Fibroblast of skin of left quadriceps (primary cell): ENCODE measurements at places on chromosomes 6 and 20.

DNA sequence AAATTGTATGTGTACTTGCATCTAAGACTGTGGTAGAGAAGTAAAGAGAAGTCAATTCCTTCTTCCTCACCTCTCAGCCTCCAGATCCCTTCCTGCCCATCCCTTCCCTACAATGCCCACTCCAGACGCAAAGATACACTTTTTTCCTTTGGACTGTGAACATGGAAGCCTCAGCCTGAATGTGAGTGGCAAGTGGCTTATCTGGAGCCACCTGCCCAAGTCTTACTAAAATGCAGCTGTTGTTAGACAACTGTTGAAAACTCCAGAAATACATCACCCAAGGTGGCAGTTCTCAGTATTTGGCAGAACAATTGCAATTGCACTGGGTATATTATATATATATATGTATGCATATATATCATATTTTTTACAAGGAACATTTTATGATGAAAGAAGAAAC is 7.5 kb downstream of the VGLL2 start:
- no peak for DNase-seq

GRCh38 chr20:40651151-40651550 is 37.9 kb downstream of the MAFB start:
- peak; percentile 49 for DNase-seq

DNA sequence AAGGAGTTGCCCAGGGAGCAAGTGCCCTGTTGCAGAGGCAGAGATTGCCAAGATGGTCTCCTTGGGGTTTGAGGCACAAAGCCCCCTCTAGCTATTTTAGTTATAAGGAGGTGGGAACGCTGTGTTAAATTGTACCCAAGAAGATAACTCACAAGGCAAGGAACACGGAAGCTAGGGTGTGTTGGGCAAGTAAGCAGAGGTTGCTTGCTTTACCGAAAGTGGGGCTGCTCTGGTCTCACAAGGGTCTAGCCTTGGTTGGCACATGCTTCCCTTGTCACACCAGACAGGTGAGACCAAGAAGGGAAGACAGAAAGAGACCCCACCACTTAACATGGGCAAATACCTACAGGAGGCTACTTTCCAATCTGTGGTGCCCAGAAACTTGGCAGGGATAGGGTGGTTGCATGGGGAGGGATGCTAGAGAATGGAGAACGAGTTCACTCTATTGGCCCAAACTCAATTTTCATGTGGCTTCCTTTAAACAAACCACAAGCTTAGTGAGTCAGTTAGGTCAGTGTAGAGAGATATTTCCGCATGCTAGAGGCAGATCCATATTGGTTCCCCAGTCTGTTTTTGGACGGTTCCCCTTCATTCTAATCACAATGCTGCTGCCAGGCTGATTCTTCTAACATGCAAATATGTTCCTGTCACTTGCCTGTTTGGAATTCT is 42.4 kb downstream of the PLAGL1 start:
- peak; percentile 31 for DNase-seq

- no peak for DNase-seq
These were observed 10.5 kb downstream of the NPEPL1 start for GRCh38 chr20:58702859-58703648.

GRCh38 chr6:25959890-25960536 is 2.6 kb upstream of the TRIM38 start:
- no peak for DNase-seq

DNA sequence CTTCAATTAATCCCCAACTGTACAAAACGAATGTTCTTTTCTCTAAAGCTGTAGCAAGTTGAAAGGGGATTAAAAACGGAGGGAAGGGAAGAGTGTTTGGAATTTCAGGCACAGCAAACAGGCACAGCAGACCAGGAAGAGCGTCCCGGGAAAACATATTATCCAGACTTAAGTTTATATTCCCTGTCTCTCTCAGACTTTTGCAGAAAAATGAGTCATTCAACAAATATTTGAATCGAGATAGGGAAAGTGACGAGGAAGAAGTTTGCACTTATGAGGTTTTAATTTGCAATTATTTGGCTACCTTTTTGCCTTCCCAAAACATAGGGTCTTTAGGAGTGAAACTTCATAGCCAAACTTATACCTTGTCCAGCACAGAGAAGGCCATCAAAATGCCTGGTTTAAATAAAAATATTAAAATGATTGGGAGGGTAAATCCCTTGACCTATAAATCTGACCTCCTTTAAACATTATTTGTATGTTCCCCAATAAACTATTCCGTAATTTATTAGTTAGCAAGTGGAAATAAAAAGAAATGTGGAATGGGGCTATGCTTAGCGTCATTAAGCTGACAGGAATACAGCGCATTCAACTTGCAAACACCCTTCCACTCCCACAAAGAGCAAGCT is 16.0 kb downstream of the HFE start:
- DNase-seq = peak; percentile 40

DNA sequence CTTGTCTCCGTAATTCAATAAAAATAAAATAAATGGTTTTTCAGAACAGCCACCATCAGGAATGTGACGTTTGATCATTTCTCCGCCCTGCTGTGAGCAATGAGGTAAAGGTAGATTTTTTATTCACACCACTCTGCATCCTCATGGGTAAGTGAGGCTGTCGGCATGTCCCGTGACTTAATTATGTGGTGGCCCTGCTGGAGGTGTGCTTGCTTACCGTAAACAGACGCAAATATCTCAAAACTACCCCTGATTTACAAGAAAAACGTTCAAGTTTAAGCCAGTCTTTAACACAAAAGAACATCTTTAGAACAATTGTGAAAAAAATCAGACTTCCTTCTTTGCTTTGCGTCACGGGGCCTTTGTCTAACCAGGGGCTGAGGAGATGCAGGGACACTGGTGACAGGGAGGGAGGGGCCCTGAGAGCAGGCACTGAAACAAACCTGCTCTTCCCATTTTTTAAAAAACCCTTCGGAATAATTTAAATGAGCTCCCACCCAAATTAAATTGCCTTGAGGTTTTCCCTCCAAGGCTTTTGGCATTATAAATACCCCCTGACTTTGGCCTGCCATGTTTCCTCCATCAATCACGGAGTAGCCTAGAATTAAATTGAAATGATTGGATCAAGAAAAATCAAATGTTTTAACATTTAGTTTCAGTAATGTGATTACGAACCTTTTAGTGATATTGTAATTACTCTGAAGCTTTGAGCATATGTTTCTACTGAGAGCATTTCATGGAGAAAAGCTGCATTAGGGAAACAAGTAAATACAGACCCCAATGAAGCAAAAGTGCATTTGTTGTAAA is 13.4 kb downstream of the PRKN start:
- no peak for DNase-seq

- no peak for DNase-seq
These were observed 593.5 kb upstream of the ARID1B start for GRCh38 chr6:156183678-156184077.

GRCh38 chr20:19840111-19840710 is 82.2 kb downstream of the RIN2 start:
- no peak for DNase-seq

GRCh38 chr6:68139130-68139529 is 496.0 kb upstream of the ADGRB3 start:
- no peak for DNase-seq

- DNase-seq = peak; percentile 67
These were observed 48.5 kb downstream of the KIF13A start for GRCh38 chr6:17938901-17939300.

DNA sequence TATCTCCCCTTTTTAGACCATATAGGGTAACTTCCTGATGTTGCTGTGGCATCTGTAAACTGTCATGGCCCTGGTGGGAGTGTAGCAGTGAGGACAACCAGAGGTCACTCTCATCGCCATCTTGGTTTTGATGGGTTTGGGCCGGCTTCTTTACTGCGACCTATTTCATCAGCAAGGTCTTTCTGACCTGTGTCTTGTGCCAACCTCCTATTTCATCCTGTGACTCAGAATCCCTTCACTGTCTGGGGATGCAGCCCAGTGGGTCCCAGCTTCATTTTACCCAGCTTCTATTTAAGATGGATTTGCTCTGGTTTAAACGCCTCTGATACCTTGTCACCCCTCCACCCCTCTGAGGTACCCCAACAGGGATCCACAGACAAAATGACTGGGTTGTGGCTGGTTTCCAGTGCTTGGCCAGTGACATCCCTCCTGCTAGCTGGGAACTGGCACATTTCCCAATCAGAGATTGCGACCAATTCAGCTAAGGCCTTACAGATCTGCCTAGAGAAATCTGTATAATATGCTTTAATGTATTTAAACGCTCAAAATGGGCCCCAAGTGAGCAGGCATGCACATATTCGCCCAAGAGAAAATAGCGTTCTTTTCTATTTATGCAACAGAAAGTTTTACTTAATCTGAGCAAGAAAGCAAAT is 315.6 kb upstream of the QKI start:
- DNase-seq = no peak

GRCh38 chr6:122363769-122364483 is 35.5 kb upstream of the HSF2 start:
- DNase-seq = no peak

DNA sequence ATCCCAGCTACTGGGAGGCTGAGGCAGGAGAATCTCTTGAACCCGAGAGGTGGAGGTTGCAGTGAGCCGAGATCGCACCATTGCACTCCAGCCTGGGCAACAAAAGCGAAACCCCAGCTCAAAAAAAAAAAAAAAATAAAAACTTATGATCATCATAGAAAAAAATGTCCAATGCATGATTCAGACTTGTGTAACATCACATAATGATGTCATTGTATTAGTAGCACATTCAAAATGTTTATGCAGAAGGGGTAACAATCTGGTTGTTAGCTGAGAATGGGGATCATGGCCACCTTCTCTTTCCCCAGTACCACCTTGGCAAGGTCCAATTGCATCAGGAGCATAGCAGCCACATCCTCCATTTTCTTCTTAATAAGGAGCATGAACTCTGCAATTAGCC is 137.6 kb upstream of the MARCKS start:
- no peak for DNase-seq

DNA sequence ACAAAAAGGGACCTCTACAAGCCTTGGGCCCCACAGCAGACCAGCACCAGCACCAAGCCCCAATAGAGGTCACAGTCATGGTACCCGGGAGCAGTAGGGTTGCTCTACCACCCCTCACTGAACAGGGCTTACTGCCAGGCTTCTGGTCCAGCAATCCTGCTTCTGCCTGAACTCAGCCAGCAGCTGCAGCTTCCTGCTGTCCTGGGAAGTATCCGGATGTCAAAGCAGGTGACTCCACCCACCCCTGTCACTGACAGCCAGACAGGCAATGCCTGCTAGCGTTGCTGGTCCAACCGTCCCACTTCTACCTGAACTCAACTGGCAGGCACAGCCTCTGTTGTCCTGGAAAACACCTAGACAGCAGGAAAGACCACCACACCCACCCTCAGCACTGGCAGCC is 47.0 kb upstream of the PCSK2 start:
- DNase-seq = no peak

DNA sequence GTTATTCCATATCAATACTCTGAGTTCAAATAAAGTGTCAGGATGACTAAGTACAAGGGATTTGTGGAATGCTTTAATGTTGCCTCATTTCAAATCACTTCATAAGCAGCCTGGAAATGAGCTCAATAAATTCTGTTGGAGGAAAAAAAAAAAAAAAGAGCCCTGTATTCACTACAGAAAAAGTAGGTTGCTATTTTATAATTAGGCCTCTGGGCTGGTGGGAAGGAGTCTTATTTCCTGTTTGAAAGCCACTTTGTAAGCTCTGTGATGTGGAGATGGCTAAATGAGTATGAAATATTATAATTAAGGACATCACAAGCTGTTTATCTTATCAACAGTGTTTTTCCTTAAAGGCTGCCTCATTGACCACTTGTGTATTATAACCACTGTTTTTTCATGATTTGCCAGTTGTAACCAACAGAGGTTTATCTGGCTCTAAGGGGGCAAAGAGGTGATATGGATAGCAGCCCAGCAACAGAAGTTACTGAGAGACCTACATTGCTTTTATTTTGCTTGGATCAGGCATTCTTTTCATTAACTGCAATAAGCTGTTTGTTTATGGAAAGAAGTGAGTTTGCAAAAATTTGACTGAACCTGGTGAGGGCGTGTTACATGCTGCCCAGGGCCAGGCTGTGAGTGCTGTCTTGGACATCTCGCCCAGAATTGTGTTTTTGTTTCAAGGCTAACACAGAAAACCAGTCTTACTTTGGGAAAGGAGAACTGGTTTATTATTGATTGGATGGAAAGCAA is 563.3 kb upstream of the MAP3K7 start:
- no peak for DNase-seq

- no peak for DNase-seq
These were observed 83.9 kb downstream of the BANF2 start for GRCh38 chr20:17783671-17784070.

DNA sequence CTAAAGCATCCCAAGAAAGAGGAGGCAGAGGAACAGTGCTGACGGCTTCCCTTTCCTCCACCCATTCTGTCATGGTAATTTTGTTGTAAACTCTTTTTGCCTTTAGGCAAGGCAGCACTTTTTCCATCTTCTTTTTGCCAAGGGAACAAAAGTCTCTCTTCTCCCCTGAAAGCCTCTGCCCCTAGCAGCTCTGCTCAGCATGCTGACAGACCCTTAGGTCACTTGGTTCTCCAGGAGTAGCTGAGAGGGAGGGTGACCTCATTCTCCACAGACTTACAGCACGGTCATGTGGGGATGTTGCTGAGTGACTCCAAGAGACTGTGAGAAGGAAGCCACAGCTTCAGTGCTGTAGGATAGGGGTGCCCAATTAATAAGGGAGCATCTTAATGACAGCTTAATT is 81.1 kb upstream of the RALGAPA2 start:
- DNase-seq = no peak

DNA sequence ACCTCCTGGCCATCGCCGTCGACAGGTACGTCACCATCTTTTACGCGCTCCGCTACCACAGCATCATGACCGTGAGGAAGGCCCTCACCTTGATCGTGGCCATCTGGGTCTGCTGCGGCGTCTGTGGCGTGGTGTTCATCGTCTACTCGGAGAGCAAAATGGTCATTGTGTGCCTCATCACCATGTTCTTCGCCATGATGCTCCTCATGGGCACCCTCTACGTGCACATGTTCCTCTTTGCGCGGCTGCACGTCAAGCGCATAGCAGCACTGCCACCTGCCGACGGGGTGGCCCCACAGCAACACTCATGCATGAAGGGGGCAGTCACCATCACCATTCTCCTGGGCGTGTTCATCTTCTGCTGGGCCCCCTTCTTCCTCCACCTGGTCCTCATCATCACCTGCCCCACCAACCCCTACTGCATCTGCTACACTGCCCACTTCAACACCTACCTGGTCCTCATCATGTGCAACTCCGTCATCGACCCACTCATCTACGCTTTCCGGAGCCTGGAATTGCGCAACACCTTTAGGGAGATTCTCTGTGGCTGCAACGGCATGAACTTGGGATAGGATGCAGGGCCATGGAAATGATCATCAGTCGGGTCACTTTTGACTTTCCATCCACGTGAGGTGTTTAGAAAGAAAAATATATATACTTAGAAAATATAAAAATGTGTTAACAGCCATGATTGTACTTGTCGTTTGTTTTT is 868 bp downstream of the MC3R start:
- no peak for DNase-seq

DNA sequence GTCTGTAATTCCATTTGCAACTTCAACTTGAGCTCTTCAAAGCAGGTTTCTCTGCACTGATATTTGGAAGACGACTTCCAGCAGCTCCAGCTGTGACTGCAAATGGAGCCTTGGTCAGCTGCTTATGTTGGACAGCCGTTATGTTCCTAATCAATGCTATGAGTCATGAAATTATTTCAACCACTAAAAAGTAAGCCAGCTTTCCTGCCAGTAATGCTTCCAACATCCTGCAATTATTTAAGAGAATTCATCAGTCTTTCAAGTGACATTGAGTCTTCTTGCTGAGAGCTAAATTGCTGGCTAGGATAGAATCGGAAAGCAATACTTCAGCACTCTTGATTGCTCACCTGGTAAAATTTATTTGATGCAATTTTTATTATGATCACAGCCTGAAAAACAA is 375.7 kb downstream of the MMUT start:
- DNase-seq = no peak

GRCh38 chr20:51500311-51500710 is 42.2 kb downstream of the NFATC2 start:
- DNase-seq = no peak
